Foreskin keratinocyte (primary cell): ENCODE measurements at places on chromosomes 7 and 10. TPM values are rescaled to one million over a fixed set of nuclear protein-coding genes. Genes with fewer than 3 reads are reported as not detected.

GRCh38 chr7:51198654-51199053 lies 118.0 kb downstream of the COBL start:
- no peak for DNase-seq

Gene RPA3
- 71.0 and 88.1 TPM in 2 replicates for total RNA-seq

Gene SLC29A4
- 0.46 and 1.0 TPM in 2 replicates for total RNA-seq

Gene NUTM2D
- 2.5 and 2.9 TPM in 2 replicates for total RNA-seq

DNA sequence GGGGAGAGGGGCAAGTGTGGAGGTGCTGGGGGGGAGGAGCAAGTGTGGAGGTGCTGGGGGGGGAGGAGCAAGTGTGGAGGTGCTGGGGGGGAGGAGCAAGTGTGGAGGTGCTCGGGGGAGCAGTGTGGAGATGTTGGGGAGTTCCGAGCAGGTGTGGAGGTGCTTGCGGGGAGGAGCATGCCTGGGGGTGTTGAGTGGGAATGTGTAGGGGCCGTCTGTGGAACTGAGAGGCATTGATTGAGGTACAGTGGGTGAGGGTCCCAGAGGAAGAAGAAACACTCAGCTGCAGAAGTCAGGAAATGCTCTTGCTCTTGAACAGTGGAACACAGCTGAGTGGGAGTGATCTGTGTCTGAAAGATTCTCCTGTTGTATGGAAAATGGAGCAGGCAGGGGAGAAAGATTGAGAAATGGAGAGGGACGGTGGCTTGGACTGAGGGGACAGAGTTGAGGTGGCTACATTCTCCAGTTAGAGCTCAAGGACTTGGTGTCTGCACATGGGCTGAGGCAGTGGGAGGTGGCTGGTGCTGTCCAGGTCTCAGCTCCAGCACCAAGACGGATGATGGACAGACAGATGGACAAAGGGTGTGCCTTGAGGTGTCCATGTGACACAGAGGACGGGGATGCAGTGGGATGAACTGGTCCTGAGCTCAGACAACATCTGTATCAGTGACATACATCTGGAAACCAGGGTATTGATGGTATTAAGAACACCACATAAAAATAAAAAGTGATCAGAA lies 25.2 kb upstream of the NCAPG2 start:
- DNase-seq: no peak

GRCh38 chr7:28048694-28049093 lies 131.9 kb downstream of the JAZF1 start:
- DNase-seq: no peak

DNA sequence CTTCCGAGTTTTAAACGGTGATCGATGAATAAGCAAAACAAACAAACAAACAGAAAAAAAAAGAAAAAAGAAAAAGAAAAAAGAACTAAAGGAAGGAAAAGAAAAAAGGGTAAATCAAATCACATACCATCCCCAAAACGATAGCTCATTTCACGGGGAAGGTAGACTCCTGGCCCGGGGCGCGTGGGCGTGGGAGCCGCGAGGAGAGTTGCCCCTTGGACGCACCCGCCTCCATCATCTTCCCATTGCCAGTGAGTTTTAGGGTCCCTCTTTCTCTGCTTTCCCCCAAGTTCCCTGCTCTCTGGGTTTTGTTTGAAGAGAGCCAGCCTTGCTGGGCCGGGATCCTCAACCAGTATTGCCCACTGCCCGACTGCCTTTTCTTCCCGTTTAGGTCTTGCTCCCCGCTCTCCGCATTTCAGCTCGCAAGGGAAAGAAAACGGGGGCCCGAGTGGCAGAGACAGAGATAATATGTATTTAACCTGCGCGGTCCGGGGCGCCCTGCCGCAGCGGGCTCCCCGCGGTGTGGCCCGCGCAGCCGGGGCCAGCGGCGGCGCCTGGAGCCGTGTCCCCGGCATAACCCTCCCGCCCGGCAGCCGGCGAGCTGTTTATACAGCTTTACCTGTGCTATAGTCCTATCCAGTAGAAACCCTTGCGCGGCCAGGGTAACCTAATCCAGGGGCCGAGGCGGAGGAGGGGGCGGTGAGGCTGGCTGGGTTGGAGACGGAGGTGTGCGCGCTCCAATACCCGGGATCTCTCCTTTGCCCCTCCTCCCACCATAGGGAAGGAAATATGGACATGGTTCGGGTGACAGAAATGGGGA lies 5.2 kb upstream of the GATA3 start:
- DNase-seq: no peak

GRCh38 chr10:63173468-63174232 lies 40.5 kb downstream of the NRBF2 start:
- no peak for DNase-seq
